ENCODE measurements at places on chromosomes 5 and 9.

DNA sequence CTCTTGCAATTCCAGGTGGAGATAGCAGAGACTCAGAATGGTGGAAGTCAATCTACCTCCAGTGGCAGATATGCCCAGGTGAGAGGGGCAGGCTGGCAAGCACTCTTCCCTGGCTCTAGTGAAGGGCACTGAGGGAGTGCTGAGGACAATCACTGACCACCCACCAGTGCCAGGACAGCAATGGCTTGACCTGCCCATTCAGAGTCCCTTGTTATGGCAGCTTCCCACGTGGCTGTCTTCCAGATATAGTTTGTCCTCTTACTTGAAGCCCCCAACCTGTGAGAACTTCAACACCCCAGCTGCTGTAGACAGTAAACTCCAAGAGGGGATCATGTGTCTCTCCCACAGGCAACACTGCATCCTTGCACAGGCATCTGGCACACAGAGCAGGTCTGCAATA, 104.7 kb downstream of the LHFPL2 start:
- H3K4me3 ChIP-seq = no peak overlapping the region
- H3K36me3 ChIP-seq = no peaks in the 10 kb centered on the region
- DNase-seq = no peak
- H3K27ac ChIP-seq = no peak overlapping the region
- H3K4me1 ChIP-seq = peaks cover 13% of the 10 kb centered on the region

GRCh38 chr9:70403618-70404025, 10.8 kb downstream of the KLF9 start:
- peaks cover 5% of the 10 kb centered on the region for H3K36me3 ChIP-seq
- no peaks in the 10 kb centered on the region for H3K27me3 ChIP-seq
- peaks cover 95% of the 10 kb centered on the region for H3K4me1 ChIP-seq
- H3K4me3 ChIP-seq = no peak overlapping the region

DNA sequence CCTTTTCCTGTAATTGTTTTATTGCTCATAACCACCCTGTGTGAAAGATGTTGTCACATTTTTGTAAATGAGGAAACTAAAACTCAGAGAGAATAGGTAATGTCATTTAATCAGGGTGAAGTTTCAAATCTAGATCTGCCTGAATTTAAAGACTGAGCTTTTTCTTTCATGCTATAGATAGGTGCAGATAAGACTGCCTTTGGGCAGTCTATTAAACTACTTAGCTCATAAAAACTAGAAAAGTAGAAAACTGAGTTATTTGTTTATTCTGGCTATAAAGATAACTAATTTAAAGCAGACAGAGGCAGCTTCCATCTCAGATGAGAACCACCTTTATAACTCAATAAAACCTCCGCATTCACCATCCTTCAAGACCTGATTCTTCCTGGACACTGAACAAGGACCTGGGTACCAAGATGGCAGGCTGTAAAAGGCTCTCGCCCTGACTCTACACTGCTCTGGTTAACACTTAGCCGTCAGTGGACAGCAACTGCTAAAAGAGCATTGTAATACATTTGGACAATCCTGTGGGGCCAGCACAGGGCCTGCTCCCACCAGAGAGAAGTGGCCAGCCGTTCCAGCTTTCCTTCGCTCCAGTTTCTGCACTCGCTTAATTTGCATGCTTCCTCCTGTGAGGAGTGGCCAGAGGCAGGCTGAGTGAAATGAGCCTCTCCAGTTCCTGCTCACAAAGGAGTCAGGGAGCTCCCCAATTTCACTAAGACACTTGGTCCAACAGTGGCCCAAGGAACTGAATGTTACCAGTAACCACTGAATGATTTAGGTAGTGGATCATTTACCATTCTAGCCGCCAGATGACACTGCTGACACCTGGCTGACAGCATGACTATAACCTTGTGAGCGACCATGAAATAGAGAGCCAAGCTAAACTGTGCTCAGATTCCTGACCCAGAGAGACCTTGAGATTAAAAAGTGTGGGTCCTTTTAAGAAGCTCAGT, 566.4 kb downstream of the EFNA5 start:
- no peaks in the 10 kb centered on the region for H3K27me3 ChIP-seq
- no peaks in the 10 kb centered on the region for H3K36me3 ChIP-seq
- H3K27ac ChIP-seq = no peak overlapping the region
- no peaks in the 10 kb centered on the region for H3K4me1 ChIP-seq

DNA sequence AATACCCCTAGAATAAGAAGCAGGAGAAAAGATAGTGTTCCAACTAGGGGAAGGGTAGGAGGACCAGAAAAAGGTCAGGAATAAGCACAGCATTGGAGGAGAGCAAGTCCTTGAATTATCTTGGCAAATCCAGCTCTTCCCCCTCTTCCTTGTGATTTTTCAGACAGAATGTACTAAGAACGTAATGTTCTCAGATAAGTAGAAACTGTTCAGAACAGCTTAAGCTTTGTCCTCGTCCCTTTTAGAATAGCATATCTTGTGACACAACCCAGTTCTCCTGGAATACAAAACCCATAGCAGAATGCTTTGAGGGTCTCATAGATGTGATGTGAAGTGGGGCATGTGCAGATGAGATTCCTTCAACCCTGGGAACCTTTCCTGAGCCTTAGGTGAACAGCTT, 97.4 kb downstream of the EMB start:
- no peaks in the 10 kb centered on the region for H3K36me3 ChIP-seq
- H3K27ac ChIP-seq = no peak overlapping the region
- DNase-seq = no peak
- H3K4me1 ChIP-seq = no peaks in the 10 kb centered on the region
- no peaks in the 10 kb centered on the region for H3K27me3 ChIP-seq

DNA sequence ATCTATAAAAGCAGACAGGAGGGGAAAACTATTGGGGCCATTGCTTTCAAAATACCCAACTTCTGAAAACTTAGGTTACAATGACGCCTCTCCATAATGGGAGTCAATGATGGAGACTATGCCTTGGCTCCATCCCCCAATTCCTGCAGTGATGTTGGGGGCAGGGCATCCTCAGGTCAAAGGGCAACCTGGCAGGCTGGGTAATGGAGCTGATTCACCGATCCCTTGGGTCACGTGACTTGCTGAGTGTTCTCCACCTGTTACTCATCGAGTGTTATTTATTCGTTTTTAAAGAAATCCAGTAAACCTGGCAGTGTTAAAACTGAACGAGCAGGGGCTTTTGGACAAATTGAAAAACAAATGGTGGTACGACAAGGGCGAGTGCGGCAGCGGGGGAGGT, 244.4 kb downstream of the FAM114A2 start:
- H3K4me3 ChIP-seq = no peak overlapping the region
- no peaks in the 10 kb centered on the region for H3K4me1 ChIP-seq
- H3K36me3 ChIP-seq = no peaks in the 10 kb centered on the region
- DNase-seq = no peak
- H3K27me3 ChIP-seq = no peaks in the 10 kb centered on the region

Measured in upper lobe of right lung (tissue), 1 donor.